ENCODE measurements at places on chromosomes 6 and 20.
A peak's percentile ranks its signal among the peaks of the same experiment; 100 is the strongest.

- no peak for DNase-seq
Measured at GRCh38 chr6:52221302-52221701, 23.0 kb downstream of the IL17F start.

GRCh38 chr6:118295336-118295735 is 252.8 kb upstream of the PLN start:
- no peak for DNase-seq

DNA sequence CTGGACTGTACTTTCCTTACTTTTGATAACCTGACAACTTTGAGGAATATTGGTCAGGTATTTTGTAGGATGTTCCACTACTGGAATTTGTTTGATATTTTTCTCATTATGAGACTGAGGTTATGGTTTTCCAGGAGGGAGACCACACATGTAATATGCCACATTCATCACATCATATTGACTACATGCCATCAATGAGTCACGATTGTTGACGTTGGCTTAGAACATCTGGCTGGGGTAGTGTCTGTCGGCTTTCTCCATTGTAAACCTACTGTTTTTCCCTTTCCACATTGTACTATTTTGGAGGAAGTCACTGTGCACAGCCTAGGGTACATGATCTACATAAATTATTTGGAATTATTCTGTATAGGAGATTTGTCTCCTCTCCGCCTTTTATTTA is 1.4 kb upstream of the STX11 start:
- DNase-seq = peak; percentile 18

DNA sequence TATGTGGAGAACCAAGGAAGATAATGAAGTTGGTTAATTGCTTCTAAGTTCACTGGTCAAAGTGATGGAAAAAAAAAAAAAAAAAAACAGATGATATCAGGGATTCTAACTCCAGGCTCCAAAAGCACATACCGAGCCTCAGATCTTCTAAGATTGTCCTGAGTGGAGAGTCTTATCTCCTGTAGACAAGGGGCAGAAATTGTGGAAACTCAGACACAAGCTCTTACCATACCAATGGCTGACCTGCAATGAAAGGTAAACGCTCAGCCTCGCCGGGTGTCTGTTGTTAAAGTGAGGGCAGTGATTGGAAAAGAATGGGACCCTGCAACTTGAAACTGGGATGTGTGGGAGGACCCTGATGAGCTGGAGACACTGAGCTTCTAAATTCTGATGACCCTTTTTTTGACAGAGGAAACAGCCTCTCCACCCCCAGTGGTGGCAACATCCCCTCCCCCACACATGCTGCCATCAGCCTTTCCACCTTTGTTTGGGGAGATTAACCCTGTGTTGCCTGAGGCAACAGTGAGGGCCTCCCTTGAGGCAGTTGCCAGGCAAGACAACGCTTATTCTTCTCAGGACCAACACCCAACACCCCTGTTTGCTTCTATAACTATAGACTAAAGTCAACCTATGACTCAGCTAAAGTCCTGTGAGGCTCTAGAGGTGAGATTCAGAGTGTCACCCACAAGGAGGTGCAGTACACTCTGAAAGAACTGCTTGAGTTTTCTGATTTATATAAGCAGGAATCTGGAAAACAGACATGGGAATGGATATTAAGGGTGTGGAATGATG is 154.0 kb downstream of the THBS2 start:
- DNase-seq = no peak

DNA sequence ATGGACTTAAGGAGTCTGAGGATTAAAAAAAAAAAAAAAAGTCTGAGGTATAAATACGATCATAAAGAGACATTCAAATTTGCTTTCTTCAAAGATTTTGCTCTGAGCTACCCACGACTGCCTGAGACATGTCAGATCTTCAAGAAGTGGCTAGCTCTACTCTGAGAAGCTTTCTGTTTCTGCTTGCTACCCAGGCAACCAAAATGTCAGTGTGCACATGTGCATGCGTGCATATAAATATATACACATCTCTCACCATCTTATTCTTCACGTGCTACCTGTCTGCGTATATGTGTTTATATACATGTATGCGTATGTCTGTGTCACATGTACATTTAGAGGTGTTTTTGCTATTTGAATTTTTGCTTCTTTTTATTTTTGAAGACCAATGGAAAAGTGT is 299.6 kb upstream of the STXBP5 start:
- no peak for DNase-seq

- no peak for DNase-seq
Measured at GRCh38 chr20:62156592-62157386, 13.2 kb downstream of the SS18L1 start.
